CD4-positive, alpha-beta T cell treated with Interleukin-15 for 4 hours (primary cell): ENCODE measurements at places on chromosomes 1 and 21.

DNA sequence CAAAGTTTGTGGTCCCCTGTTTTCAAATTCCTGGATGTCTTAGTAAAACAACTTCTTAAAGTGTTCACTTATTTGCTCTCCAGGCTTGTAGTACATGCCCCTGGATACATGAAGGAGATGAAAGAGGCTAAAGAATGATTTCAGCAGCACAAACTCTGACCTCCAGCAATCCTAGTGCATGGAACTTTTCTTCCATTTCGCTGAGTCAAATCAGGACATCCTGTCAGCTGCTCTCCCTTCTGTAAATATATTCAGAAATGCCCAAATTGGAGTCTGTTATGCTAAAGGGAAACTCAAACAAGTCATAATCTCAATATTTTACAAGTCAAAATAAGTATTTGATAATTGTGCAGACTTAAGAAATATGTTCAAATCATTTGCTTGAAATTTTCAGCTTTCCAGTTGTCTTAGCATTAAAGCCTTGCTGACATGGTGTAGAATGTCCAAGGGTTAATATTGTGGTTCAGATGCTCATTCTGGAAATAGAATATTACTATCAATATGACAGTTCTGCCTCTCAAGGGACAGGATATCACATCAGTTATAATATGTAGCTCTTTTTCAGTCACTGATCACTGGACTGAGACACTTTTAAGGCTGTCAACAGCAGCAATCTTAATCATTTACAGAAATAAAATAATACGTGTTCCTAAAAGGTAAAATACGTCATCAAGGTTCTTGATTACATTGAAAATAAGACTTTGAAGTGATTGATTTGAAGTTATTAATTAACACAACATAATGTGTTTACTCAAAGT is 1157.3 kb downstream of the PLA2G4A start:
- no peak for DNase-seq

DNA sequence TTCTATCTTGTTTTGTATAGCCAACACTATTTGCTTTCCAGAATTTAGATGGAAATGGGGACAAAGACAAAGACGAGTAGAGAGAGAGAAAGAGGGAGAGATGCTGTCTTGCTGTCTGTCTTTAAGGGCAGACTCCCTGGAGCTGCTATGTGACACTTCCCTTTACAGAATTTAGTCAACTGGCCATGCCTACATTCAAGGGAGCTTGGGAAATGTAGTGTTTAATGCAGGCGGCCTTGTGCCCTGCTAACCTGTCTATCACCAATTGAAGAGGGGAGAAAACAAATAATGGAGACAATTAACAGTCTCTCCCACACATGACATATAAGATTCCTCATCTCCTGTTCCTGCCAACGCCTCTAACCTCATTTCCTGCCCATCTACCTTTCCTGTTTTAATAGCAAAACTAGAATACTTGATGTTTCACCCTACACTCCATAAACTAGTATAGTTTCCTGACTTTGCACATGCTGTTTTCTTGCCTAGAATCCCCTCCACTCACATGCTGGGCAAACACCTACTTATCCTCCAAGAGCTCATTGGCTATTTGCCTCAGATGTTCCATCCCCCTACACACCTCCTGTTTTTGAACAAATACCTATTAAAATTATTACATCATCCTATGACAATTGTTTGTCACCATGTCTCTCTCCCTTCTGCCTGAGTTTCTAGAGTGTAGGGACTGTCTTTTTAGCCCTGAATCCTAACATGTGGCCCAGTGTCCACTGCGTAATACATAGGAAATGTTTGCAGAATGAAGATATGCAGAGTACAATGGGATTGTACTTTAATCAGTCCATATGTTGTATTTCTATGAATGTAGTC is 117.2 kb downstream of the SLC25A24 start:
- no peak for DNase-seq

GRCh38 chr1:14181191-14181795 is 417.2 kb upstream of the KAZN start:
- no peak for DNase-seq

DNA sequence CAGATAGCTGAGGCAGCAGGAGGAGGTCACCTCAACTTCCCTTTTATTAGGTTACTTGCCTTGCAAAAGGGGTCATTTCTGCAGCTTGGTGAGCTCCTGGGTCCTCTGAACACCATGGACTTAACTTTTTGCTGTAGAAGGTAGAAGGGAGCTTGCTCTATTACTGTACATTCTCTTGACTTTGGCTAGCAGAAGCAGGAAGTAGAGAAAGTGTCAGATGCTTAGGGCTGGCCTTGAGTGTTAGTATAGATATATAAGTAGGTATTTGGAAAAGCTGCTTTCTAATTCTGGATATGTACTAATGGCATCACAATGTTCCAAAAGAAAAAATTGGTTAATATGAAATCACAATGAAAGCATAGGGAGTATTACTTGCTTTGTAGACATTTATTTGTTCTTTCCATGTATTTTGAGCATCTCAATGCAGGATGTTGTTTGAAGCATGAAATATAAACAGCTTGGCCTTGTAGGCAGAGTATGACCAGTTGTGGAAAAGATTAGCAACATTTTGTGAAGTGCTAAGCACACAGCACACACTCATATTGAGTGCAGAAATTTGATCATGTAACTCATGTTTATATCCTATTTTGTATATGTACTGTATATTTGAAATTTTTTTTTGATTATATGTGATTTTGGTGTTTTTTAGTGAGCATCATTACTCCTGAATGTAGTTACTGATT is 108.8 kb downstream of the DYRK1A start:
- no peak for DNase-seq

DNA sequence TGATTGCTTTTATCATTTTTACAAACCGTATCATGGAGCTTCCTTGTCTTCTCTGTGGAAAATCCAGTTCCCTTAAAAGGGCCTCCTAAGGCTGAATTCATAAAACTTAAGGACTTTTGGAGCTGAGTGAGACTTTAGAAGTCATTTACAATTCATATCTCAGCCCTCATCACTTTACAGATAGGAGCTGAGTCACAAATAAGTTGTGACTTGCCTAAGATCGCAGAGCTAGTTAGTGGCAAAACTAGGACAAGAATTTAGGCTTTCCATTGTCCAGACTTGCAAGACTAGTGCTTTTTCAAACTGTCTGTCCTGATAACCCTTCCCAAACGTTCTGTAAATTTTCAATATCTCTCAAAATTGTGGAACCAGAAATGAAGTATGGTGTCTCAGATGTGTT is 37.3 kb downstream of the C1orf21 start:
- DNase-seq: no peak

- no peak for DNase-seq
Measured at GRCh38 chr1:77484926-77485325, 197.5 kb downstream of the ZZZ3 start.

DNA sequence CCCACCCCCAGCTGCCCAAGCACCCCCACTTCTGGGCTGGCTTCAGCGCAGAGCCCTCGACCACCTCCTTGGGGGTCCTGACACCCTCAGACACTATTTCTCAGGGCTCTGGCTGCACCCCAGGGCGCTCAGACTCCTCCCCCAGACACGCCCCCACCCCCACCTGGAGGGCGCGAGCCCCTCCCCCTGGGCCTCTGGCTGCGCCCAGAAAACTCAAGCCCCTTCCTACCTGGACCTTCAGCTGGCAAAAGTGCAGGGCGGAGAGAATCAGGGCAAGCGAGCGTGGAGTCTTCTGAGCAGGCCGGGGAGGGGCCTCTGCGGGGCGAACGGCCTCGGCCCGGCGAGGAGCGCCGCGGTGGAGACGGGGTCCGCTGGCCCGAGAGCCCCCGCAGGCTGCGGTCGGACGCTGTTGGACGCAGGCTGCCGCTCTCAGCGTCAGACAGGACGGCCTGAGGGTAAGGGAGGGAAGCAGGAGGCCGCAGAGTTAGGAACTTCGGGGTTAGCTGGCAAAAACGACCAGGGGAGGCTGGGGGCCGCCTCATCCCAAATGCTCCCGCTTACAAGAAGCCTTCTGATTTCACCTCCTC is 17.4 kb upstream of the NBPF1 start:
- no peak for DNase-seq

- no peak for DNase-seq
Measured at GRCh38 chr1:234975122-234975940, 153.3 kb downstream of the TOMM20 start.

- DNase-seq: no peak
Measured at GRCh38 chr1:179816196-179816960, 61.2 kb downstream of the TOR1AIP2 start.

GRCh38 chr21:32990666-32991065 is 35.1 kb upstream of the OLIG2 start:
- no peak for DNase-seq

GRCh38 chr1:109341944-109342930 is 35.4 kb upstream of the MYBPHL start:
- DNase-seq: no peak

GRCh38 chr1:41498804-41499203 is 14.3 kb upstream of the EDN2 start:
- DNase-seq: no peak

- DNase-seq: no peak
Measured at GRCh38 chr1:6683434-6683833, 18.2 kb downstream of the DNAJC11 start.

DNA sequence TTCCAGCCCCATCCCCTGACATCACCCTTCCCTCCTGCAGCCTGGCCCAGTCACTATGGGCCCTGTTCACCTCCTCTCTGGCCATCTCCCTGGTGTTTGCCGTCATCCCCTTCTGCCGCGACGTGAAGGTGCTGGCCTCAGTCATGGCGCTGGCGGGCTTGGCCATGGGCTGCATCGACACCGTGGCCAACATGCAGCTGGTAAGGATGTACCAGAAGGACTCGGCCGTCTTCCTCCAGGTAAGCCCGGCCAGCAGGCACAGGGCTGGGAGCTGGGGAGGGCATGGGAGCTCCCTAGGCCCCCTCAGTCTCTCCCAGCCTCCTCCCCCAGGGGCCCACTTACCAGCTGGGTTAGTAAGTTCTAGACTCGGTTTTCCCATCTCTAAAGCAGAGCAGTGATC is 52.1 kb downstream of the ELK4 start:
- no peak for DNase-seq

- no peak for DNase-seq
Measured at GRCh38 chr1:160821627-160822026, 25.7 kb downstream of the LY9 start.

GRCh38 chr1:159786966-159787365 is 6.2 kb downstream of the DUSP23 start:
- DNase-seq: no peak

DNA sequence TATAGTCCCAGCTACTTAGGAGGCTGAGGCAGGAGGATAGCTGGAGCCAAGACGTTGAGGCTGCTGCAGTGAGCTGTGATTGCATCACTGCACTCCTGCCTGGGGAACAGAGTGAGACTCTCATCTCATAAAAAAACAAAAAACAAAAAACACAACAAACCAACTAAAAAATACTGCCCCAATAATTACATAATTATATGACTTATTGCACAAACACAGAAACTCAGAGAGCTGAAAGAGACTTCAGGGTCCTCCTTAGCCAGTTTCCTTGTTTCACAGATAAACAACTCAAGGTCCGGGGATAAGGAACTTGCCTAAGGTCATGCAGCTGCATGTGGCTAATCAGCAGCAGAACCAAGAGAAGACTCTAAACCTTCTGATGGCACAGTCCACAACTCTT is 11.9 kb downstream of the EXTL2 start:
- DNase-seq: no peak

- no peak for DNase-seq
Measured at GRCh38 chr1:209607795-209608178, 24.3 kb downstream of the CAMK1G start.

DNA sequence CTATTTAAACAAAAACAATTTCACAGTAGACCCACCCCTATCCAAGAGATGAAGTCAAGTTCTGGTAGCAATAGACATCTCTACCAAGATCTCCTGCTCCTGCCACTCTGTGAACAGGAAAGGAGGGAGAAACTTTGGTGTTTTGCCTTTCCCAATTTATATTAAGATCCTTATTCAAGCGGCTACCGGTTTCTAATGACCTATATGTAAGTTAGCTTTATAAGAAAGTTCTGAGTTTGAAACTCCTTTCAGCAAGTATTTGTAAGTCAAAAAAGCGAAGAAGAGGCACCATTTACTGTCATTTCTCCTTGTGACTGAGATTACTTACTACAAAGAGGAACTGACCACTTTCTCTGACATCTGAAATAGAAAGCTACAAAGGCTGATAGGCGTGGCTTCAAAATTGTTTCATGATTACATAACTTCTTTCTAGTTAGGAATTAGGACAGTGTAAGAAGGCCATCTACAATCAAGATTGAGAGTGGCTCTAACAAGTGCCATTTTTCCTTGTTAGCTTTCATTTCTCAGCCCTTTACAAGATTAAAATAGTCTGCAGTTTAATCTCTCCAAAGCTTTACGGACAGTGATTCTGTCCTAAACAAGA is at the start of gene MNDA:
Gene MNDA (plus strand): TSS at position 448 of the 604 bp plus-strand sequence. CDS start 10,803 bp downstream, outside the sequence.
- DNase-seq: no peak

GRCh38 chr1:37621326-37621870 is 13.3 kb downstream of the RSPO1 start:
- no peak for DNase-seq

- DNase-seq: no peak
Measured at GRCh38 chr1:76337542-76338219, 263.1 kb downstream of the ST6GALNAC3 start.

DNA sequence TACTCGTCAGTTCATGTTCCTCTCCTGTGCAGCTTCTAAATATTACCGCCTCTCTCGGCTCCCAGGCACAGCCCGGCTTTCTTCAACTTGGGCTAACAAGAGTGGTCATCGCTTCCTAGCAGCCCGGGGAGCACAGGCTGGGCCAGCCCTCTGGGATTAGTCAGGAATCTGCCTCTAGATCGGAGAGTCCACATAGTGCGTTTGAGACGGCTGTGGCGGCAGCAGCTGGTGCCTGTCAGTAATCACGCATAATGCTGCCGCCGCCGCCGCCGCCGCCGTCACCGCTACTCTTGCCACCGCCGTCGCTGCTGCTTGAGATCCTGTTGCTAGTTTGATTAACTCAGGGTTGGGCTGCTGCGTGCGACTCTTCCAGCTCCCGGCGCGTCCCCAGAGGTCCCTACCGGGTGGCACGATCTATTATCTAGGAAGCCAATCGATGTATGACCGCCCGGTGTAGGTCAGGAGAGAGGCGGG is at the start of gene RXRG:
Gene RXRG (minus strand): TSS at position 230 of the 474 bp plus-strand sequence. CDS start 233 bp downstream, outside the sequence.
- no peak for DNase-seq

DNA sequence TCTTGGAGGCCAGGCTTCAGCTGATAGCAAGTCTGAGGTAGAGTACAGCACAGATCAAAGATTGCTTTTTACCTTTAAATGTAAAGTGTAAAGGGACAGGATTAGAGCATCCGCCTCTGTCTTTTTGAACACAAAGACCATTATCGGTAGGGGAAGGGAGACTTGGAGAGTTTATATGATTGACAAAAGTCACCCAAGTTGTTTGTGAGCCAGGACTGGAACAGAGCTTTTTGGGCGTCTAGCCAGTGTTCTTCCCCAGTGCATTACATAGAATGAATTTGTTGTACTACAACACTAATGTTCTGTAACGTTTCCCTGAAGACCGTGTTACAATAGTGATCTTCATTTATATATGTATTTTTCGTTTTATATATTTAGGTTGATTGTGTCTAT is 9.3 kb upstream of the PIGC start:
- no peak for DNase-seq

DNA sequence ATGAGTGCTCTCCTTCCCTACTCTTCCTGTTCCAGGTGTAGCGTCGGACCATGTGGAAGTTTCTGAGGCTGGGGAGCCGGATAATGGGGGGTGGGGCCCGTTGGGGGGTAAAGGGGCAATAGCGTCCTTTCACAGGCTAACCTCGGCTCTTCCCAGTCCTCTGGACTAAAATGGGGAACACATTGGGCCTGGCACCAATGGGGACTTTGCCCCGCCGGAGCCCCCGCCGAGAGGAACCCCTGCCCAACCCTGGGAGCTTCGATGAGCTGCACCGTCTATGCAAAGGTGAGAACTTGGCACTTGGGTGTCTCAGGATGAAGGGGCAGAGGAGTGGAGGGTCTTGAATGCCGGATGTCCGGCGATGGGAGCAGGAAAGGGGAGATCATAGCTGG is 456 bp downstream of the TOMM40L start:
- no peak for DNase-seq
